Breast epithelium (tissue), 4 donors: ENCODE measurements at places on chromosomes 12 and 14. TPM values are rescaled to one million over a fixed set of nuclear protein-coding genes. Genes with fewer than 3 reads are reported as not detected.

DNA sequence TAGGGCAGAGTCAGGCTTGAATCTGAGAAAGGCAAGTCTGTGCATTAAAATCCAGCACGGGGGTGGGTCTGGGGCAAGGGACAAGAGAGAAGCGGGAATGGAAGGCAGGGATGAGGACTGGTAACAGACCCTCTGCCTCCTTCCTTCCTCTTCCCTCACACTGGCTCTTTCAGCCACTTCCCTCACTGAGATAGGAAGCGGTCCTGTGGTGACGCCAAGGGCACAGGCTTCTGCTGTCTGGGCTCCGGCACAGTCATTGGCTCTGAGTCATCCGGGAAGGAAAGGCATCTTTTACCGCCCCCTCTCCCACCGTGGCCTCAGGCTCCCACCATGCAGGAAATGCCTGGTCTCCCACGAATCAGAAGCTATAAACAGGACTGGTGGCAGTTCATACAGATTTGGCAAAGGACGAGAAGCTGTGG lies 70.2 kb downstream of the ETV6 start:
- DNase-seq, result no peak

DNA sequence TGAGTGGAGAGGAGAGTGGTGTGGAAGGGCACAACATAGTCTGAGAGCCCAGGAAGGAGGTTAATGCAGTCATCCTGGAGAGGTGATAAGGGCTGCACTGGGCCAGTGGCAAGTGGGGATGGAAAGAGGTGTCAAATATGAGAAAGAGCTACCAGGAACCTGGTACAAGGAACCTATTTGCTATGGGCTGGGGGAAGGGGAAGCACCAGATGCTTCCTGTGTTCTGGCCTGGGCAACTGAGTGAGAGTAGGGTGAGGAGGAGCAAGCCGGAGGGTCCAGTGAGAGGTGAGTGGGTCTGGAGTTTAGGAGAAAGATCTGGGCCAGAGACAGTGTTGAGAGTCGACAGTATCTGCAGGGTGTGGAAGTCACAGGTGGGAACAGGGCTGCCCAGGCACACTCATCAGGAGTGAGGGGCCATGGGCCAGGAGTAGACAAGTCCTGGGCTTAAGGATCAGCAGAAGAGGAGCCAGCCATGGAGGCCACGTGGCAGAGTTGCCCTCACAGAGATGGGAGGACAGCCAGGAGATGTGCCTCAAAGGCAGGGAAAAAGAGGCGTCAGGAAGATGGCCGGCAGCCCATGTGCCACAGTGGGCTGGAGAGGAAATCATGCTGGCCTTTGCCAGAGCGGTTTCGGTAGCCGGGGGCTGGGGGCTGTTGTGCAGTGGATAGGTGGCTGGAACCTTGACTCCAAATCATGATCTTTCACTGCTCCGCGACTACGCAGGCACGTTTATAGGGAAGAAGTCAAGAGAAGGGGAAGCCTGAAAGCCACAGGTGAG lies 2.9 kb upstream of the AQP6 start:
- DNase-seq, result no peak

- peak; percentile 73 for DNase-seq
These were observed 115.0 kb downstream of the DACT1 start for GRCh38 chr14:58752771-58753201.

GRCh38 chr12:62726471-62726980 lies 208.4 kb downstream of the PPM1H start:
- no peak for DNase-seq

- no peak for DNase-seq
These were observed 30.3 kb downstream of the TPCN1 start for GRCh38 chr12:113251404-113252070.

DNA sequence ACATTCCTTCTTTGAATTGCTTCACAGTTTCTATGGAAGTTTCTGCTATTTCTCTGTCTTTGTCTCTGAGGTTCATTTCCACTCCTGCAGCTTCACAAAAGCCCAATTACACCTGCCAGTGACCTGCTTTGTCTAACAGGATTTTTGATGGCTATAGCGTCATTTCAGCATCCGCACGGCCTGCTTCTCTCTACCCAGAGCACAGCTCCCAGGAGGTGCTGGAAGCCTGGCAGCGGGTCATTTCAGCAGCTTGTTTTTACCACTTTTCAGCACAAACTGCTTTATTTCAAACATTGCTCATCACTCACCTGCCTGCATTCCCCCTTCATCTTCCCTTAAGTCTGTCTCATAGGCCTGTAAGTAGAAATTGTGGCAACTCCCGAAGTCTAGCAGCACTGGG lies 434.5 kb upstream of the GARIN6 start:
- no peak for DNase-seq

DNA sequence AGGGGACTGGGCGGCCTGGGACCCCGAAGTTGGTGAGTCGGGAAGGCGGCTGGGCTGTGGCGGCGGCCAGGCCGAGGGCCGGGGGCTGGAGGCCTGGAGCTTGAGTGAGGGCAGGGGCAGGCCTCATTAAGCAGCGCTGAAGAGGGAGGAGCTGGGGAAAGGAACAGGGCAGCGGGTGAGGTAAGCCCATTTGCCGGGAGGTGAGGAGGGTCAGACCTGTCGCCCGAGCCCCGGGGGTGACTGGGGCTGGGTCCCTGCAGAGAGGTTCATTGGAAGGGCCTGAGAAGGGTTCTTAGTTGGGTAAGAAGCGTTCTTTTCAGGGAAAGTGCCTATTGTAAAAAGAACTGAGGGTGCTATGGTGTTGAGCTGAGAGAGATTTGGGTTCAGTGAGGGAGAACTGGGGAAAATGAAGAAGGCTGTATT lies 441 bp downstream of the RAB5B start:
- DNase-seq, result peak; percentile 61

DNA sequence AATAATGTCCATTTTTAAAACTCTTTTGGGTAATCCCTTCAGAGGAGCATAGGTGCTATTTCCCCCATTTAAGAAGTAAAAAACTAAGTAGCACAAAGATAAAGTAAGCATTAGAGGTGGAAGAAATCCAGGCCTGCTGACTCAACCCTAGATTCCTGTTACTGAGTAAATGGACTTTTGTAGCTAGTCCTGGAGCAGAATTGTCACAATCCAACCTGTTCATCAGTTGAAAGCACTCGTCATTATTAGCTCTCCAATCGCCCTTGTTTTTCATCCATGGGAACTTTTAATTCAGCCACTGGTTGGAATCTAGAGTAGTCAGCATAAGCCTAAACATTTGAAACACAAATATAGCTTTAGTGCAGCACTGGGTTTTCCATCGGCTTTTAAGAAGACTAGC lies 139.5 kb upstream of the AMIGO2 start:
- no peak for DNase-seq

DNA sequence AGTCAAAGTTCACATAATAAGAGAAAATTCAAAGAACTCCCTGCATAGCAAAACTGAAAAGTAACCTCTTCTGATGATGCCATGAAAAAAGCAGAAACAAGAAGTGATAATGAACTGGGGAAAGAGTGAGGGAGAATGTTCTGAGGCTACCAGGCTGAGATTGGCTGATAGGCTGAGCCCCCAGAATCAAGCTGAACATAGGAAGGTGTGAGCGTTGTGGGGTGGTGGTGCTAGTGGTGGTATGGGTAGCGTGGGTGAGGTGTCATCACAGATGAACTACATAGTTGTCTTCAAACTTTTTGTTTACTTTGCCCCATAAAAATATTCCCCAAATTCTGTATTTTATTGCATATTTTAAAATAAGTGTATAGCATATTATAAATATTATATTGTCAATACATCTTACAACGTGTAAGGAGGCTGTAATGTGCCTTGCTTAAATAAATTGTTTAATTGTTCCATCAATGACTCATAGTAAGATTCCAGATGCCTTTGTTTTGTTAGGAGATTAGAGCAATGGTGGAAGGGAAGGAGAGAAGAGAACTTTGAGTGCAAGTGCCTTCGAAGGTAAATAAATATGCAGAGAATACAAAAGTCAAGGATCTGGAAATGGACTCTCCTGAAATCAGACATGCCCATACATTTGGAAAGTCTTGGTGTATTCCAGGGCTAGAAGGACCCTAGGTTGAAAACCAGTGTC lies 15.8 kb upstream of the CFAP54 start:
- DNase-seq, result no peak

DNA sequence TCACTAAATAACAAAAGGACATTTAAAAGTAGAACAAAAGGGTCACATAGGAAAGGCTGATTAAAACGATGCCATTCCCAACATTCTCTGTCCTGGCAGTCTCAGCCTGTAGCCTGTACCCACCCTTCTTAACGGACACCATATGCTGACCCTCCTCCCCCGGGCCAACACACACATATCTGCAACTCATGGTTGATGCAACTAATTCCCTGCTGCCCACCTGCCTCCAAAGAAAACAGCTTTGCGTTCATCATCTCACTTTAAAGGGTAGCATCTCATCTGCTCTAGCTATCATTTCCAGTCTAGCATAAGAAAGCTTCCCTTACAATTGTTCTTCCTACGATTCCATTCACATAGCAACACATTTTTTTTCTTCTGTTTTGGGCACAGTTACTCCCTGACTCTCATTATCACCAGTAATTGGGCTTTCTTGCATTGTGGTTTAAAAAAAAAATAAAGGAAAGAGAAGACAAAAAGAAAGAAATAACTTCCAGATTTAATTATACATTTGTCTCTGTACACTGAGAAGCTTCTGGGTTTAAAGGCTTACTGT lies 92.9 kb downstream of the KCNC2 start:
- DNase-seq, result no peak

- peak; percentile 37 for DNase-seq
These were observed 179.7 kb downstream of the KIF26A start for GRCh38 chr14:104317975-104318557.

DNA sequence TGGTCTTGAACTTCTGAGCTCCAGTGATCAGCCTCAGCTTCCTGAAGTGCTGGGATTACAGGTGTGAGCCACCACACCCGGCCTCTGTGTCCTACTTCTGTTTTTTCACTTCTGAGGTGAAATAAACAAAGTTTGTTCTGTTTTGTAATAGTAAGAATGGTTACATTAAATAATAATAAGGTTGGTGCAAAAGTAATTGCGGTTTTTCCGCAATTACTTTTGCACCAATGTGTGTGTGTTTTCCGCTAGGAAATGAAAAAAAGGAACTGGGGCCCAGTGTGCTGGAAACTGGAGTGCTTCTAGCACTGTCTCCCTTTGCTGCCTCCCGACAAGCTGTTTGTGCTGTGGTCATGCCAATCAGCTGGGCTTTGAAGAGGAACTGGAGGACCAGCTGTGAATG lies 140.9 kb downstream of the NTS start:
- no peak for DNase-seq

GRCh38 chr12:101490286-101490920 lies 15.3 kb downstream of the SPIC start:
- DNase-seq, result no peak

GRCh38 chr12:90393089-90393488 lies 561.9 kb downstream of the CCER1 start:
- no peak for DNase-seq

GRCh38 chr14:53954551-53955228 lies 1.9 kb downstream of the BMP4 start:
- DNase-seq, result no peak

DNA sequence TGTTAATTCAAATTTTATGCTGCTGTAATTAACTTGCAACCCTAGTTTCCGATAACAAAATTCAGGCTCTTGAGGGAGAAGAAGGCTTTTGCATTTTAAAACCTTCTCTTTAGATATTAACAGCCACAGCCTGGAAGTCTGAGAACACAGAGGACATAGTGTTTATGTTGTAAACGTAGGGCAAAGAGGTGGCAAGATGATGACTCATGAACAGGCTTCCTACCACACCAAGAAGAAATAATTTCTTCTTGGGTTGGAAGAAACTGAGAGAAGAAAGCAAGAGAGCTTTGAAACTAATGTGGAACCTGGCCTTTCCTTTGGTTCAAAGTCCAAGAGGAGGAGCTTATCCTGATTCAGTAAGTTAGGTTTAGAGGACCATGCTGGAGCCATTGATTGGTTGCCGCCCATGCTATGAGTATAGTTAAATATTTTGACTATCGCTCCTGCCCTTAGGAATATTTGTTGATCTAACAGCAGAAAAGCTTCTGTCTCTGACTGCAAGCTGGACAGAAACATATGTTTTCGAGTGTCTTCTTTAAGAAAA lies 31.8 kb downstream of the CCDC198 start:
- no peak for DNase-seq

GRCh38 chr14:68470361-68470760 lies 322.5 kb downstream of the ZFP36L1 start:
- DNase-seq, result no peak

DNA sequence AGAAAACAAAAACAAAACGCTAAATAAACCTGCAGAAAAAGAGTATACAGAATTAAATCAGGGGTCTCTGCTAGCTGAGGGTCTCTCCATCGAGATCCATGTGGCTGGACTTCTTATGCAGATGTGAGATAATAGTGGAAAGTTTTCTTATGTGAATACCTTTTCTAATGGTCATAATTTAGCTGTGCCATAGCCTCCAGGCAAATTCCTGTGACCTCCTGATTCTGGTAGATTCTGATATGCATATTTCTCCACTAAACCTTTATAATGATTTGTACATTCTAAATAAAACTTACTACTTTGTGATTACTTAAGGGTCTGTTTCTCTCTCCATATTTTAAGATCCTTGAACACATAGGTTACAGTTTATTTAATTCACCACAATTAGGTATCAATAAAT lies 1002.6 kb downstream of the GALC start:
- DNase-seq, result no peak

CCND2 gene
- 43.3 TPM for total RNA-seq

SLC22A17 gene
- 53.7 TPM for total RNA-seq

CD27 gene
- 0.64 TPM for total RNA-seq

CEP128 gene
- total RNA-seq, result 16.1 TPM

PROX2 gene
- total RNA-seq, result not detected

HSPA2 gene
- 33.1 TPM for total RNA-seq

LUM gene
- total RNA-seq, result 183 TPM

DHRS4L2 gene
- total RNA-seq, result 16.8 TPM

DPY19L2 gene
- 22.4 TPM for total RNA-seq

CCDC59 gene
- total RNA-seq, result 53.7 TPM

KRT85 gene
- not detected for total RNA-seq

TAPBPL gene
- total RNA-seq, result 16.5 TPM
